ENCODE measurements at places on chromosomes 1 and 21.

DNA sequence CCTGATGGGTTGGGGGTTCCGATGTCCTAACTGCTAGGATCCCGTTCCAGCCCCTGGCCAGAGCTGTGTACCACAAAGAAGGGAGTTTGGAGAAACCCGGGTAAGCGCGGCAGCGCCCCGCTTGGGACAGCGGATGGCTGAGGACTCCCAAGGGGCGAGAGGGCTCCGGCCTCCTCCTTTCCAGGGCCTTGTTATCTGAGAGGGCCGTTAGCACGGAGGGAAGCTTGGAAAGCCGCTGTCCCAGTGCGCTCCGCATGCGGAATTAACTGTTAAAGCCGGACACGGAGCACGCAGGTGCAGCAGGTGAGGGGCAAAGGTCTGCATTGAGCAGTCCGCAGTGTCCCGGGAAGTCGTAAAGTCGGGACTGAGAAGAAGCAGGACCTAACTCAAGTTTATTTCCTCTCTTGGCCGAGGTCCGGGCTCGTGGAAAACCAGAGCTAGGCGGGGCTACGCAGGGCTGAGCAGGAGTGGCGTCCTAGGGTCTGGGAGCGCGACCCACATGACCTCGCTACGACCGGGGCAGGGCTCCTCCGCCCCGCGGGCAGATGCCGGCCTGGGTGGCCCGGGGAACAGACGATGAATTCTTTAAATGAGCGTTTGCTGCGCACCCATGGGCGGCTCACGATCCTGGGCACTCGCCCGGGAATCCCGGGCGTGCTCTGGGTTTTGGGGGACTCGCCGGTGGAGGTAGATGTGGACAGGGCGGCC, 4.5 kb downstream of the LHX4 start:
- DNase-seq = no peak

- no peak for DNase-seq
Observed at GRCh38 chr21:45309069-45309986, 21.6 kb upstream of the POFUT2 start.

- no peak for DNase-seq
Observed at GRCh38 chr1:3071565-3072390, 2.8 kb downstream of the PRDM16 start.

DNA sequence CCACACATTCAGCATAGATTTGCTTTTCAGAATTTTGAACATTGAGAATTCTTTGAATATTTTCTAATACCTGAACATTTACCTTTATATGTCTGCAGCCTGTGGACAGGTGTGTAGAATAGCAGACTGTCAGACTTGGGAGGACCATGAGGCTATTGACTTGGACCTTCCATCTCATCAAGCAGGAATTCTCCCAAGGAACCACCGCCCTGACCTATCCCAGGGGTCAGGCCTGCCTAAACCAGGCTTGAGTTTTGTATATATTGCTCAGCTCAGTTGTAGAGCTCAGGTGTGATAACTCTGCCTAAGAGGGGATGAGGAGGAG, 53.2 kb downstream of the RUNX1 start:
- no peak for DNase-seq

GRCh38 chr1:15210651-15211375, 36.2 kb upstream of the FHAD1 start:
- DNase-seq = no peak

GRCh38 chr21:32193098-32193465, 85.8 kb downstream of the MIS18A start:
- no peak for DNase-seq

DNA sequence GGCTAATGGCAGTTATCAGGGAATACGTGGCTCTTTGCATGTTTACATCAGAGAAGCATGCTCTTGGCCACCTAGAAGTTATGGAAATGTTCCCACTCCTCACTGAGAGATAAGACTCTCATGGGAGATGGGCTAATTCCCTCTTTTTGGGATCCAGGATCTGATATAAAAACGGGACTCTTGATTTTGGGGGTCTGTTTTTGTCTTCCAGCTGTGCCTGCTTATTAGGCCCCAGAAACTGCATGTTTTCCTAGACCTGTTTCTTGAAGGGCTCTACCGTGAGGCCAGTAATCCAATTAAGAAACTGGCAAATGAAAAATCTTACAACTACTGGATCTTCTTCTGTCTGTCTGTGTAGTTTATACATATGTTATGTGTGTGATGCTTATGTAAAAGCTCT, 47.0 kb upstream of the PTCH2 start:
- DNase-seq = no peak

DNA sequence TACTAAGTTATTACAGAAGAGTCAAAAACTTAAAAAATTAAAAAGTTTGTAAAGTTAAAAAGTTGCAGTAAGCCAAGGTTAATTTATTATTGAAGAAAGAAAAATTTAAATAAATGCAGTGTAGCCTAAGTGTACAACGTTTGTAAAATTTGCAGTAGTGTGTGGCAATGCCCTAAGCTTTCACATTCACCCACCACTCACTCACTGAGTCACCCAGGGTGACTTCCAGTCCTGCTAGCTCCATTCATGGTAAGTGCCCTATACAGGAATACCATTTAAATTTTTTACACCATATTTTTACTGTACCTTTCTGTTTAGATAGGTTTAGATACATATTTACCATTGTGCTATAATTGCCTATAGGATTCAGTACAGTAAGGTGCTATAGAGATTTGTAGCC, 88.6 kb downstream of the CTH start:
- no peak for DNase-seq

DNA sequence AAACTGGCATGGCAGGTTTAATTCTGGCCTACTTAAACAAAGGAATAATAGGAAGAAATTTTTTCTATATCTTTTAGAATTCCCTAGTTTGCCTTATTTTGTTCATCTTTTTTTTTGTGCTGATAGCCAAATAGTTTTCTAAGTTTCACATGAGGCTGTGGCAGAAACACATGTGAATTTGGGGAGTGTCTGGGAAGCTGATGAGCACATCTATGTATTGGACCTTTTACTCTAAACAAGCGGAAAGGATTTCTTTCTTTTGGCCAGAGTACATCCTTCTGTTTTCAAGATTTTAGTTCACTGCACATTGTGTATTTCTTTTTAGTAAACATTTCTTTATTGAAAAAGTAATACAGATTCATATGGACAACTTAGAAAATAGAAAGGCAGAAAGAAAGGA, 5.6 kb downstream of the EEIG2 start:
- DNase-seq = no peak

All from nucleus accumbens (tissue), 56 donors.